ENCODE measurements at places on chromosomes 1 and 21.

- DNase-seq, result no peak
These were observed 18.9 kb upstream of the SSX2IP start for GRCh38 chr1:84709131-84709530.

- DNase-seq, result no peak
These were observed 70.0 kb upstream of the KIAA1614 start for GRCh38 chr1:180842491-180843275.

- DNase-seq, result no peak
These were observed 185.3 kb downstream of the NRIP1 start for GRCh38 chr21:14879458-14879857.

- DNase-seq, result peak; percentile 61
These were observed 8.0 kb upstream of the B4GALT3 start for GRCh38 chr1:161185282-161185682.

DNA sequence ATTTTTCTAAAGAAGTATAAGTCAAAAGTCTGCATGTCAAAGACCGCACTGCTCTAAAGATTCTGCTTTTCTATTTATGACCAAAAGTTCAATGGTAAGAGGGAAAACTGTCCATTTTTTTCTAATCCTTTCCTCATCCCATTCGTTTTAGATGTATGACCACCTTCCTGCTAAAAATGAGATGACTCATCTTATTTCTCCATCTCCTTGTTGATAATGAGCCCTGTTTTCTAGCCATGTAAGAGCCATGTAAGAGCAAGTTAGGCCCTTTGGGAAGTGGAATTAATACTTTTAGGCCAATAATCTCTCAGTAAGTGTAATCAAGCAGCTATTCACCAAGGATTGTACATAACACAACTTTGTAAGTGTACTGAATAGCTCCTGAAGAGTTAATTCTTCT lies 475.6 kb upstream of the B3GALT2 start:
- DNase-seq, result no peak

GRCh38 chr21:15735409-15735808 lies 5.6 kb downstream of the USP25 start:
- no peak for DNase-seq

- DNase-seq, result no peak
These were observed 84.1 kb upstream of the PRDX6 start for GRCh38 chr1:173392895-173393658.

- no peak for DNase-seq
These were observed 38.7 kb downstream of the HS2ST1 start for GRCh38 chr1:86953167-86953566.

DNA sequence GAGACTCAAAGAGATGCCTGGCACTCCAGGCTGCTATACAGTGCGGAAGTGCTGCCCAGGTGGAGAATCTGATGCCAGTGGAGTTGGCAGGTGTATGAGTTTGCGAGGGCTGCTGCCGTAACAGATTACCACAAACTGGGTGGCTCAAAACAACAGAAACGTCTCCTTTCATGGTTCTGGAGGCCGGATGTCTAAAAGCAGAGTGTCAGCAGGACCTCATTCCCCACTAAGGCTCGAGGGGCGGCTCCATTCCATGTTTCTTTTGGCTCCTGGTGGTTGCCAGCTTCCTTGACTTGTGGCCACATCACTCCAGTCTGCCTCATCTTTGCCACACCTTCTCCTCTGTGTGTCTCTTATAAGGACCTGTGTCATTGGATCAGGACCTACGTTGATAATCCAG lies 10.0 kb downstream of the RCSD1 start:
- DNase-seq, result no peak

- no peak for DNase-seq
These were observed 115.0 kb downstream of the RIPK4 start for GRCh38 chr21:41651830-41652229.

- DNase-seq, result no peak
These were observed 21.4 kb upstream of the PKN2 start for GRCh38 chr1:88662723-88663122.

DNA sequence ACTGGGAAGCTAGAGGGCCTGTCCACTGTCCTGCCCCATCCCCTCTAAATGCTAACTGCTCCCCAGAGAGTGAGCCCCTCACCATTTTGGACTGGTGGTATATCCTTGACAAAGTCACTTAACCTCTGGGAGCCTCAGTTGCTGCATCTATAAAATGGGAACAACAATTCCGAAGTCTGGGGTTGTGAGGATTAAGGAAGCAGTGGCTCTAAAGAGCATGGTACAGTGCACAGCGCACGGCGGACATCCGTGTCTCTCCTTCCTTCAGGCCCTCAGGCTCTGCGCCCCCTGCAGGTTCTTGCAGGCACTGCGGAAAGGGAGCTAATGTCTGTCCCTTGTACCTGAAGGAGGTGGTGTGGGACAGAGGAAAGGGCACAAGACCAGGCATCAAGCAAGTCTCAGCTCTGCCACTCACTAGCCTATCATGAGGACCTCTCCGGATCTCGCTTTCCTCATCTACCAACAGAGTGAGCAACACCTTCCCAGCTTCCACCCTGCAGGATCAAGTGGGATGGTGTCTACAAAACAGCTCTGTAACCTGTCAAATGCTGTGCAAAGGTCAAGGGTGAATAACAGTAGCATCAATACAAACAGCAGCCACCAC lies 20.1 kb downstream of the ECE1 start:
- DNase-seq, result peak; percentile 90

DNA sequence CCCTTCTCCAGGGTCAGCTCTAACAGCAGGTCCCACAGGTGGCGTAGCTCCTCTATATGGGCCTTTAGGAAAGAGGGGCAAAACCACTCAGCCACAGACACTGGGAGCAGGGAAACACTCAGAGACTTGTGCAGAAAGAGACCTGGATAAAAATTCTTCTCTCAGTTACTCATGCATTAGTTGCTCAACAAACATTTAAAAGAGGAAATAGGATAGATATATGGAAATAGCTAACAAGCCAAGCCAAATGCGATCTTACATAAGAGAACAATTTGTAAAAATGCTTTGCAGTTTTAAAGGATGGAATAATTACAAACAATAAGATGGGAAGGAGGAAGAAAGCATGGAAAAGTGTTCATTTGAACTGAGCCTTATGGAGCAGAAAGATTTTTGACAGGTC lies 4.9 kb downstream of the SPTA1 start:
- DNase-seq, result no peak

- no peak for DNase-seq
These were observed 20.8 kb upstream of the SLC35F3 start for GRCh38 chr1:233883671-233884070.

DNA sequence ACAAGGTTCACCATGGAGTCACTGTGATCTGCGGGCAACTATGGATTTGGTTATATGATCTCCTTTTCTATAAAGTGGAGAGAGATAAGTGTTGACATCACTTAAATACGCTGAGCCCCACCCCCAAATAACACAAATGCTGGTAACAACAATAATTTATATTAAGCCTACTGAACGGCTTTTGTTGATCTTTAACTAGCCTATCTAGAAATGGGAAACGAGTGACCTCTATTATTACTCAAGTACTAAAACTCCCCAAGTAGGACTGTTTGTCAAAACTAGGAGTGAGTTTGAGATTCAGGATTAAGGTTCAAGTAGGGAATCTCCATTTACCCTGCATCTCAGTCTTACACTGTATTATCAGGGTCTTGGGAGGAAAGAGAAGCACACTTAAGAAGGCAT lies 52.2 kb downstream of the MAP3K7CL start:
- no peak for DNase-seq

DNA sequence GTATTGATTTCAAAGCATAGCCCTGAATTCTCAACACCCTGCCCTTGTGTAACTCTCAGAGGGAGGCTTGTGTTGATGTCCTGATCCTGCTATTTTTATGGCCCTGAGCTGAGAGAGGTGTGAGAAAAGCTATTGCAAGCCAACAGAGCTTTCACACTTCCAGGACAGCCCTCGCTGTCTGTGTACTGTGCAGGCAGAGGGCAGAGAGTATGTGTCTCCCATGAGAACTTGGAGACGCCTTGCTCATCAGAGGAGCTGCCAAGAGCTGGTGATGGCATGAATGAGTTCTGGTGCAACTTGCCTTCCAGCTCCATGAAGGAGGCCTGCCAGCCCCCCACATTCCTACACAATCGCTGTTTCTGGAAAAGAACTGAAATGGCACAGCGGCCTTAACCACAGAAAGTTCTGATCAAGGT lies 144.1 kb upstream of the AJAP1 start:
- DNase-seq, result no peak

GRCh38 chr21:25501996-25502665 lies 105.2 kb downstream of the MRPL39 start:
- DNase-seq, result no peak

DNA sequence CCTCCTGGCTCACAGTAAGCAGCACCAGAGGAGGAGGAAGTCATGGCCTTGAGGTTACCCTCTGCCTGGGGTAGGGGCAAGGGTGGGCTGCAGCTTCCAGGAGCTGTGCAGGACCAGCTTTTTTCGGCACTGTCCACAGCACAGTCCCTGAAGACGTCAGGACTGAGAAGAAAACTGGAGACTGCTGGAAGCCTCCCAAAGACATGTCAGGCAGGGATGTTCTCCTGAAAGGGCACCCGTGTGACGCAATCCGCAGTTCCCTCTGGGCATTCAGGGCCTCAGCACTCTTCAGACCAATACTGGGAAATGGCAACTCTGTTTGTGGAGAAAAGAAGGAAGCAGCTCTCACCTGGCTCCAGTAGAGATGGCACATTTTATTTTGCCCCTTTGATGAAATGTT lies 64.8 kb upstream of the TENT5C start:
- no peak for DNase-seq

- DNase-seq, result peak; percentile 57
These were observed 28.5 kb upstream of the KCNA2 start for GRCh38 chr1:110634455-110635311.

DNA sequence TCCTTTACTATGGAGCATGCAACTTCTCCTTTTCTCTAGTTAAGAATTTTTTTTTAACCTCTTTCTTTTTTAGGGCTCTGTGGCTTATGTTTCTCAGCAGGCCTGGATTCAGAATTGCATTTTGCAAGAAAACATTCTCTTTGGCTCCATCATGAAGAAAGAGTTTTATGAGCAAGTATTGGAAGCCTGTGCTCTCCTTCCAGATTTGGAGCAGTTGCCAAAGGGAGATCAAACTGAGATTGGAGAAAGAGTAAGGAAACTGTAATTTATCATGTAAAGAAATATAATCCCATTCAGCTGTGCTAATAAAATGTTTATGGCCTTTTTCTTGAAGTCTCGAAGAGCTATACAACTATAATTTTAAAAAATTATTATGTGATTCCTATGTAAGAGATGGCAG lies 70.1 kb downstream of the HSPA13 start:
- DNase-seq, result no peak

DNA sequence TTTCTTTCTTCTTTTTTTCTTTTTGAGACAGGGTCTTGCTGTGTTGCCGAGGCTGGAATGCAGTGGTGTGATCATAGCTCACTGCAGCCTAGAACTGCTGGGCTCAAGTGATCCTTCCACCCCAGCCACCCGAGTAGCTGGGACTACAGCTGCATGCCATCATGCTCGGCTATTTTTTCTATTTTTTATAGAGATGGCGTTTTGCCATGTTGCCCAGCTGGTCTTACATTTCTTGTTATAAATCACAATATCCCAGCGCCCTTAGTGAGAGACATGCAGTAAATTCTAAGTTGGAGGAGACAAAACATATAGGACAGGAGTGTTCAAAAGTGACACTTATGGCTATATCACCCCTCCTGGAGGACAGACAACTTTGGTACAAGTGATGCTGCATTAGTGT lies 31.3 kb upstream of the ACTN2 start:
- no peak for DNase-seq

- no peak for DNase-seq
These were observed 12.5 kb upstream of the MATN1 start for GRCh38 chr1:30735668-30736498.

GRCh38 chr1:112284796-112285195 lies 111.2 kb upstream of the CTTNBP2NL start:
- no peak for DNase-seq

GRCh38 chr1:232822530-232822929 lies 17.3 kb downstream of the MAP10 start:
- DNase-seq, result no peak

GRCh38 chr1:11880911-11881748 lies 22.4 kb upstream of the NPPB start:
- no peak for DNase-seq

DNA sequence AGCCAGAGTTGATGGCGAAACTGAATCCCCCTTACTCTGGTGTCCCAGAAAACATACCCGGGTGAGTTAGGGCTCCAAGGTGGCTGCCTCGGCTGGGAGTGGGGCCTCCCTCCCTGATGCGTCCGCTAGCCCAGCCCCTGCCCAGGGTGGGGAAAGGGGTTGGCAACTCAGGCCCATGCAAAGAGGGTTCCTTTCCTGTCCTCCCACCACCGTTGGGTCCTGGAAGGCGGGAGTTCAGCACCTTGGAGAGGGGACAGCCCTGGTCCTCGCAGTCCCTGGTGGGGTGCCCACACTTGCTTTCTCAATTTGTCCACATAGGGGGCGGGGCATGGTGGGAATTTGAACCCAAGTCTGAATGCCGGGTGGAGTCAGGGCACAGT lies 6.1 kb downstream of the SRM start:
- DNase-seq, result no peak

DNA sequence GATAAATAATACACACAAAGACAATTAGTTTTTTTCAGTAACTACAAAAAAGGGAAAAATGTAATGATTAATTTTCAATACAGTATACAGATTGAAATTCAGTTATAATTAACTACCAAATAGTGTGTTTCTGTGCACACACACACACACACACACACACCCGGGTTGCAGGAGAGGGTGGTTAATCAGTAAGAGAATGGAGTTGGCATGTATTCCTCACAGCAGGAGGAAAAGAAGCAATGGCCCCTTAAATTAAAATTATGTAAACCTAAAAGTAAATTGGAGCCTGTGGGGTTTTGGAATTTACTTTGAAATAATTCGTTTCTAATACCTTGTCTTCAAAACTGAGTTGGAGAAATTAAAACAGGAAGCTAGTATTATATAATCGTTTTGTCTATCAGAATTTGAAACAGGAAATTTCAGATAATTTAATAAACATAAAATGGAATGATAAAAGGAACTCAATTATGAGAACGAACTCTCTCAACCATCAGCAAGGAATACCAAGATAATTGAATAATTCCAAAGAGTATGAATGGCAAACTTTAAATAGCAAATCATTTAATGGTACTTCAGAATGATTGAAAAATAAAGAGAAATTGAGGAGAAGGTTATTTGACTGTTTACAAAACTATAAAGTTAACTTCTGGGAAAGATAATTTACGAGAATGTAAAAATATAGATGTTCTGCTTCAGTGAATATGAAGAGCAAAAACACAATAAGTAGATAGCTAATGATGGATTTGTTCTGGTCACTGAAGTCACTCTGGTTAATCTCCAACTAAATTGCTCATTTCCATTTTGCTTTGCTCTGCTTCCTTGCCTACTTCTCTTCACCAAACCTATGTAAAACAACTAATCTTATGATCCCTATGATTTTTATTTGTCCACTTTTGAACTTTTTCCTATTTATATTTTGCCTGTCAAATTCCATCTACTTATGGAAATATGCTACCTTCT lies 547.9 kb upstream of the ZP4 start:
- no peak for DNase-seq

DNA sequence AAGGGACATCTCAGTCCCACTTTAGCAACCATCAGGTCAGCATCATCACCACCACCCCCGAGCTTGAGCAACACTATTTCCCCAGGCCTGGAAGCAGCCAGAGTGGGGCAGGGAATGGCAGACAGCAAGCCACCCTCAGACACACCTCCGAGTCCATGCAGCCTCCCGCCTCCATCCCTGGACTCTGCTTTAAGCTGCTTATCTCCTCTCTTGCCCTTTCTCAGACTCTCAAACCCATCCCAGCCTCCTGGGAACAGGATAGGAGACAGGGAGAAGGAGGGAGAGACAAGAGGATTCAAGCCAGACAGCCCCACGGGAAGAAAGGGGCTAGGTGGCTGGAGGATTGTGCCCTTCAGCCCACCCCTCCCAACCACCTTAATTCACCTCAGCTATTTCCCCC lies 1.7 kb downstream of the PIAS3 start:
- no peak for DNase-seq

- DNase-seq, result peak; percentile 26
These were observed 10.8 kb downstream of the THEM4 start for GRCh38 chr1:151898519-151898991.
